SK-MEL-5 (cell line): ENCODE measurements at places on chromosomes 3 and 15.
A peak's percentile ranks its signal among the peaks of the same experiment; 100 is the strongest.

DNA sequence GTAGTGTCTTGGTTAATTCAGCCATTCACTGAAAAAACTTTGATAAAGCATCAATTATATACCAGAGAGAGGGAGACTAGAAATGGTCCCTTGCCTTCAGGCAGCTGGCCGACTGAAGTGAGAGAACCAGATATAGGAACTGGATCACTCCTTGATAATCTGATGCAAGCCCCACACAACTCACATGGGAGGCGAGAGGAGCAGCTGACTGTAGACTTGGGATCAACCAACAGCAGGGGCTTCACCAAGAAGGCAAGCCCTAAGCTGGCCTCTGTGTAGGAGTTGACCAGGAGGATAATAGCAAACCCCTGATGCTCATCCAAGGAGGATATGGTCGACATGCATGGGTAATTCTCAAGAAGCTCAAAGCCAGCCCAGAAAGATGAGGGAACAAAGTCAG lies 133.1 kb downstream of the SRGAP3 start:
- no peak for DNase-seq

GRCh38 chr15:42650208-42651066 lies 75.0 kb downstream of the STARD9 start:
- peak; percentile 85 for DNase-seq

DNA sequence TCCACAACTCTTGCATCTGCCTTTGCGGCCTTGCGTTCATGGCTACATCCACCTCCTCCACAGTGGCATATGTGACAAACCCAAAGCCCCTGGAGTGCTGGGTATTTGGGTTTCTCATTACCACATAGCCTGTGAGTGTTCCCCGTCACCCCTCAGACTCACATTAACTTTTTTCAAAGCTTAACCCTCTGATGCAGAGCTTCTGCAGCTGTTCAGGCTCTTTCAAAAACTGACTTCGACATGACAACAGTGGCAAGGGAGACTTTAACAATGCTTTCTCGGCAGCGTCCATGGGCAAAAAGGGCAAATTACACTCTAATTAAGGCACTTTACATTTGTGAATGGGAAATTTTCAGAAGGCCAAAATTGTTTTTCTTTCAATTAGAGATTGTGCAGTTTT lies 343.2 kb downstream of the UNC13C start:
- DNase-seq = no peak

- no peak for DNase-seq
Measured at GRCh38 chr3:8733332-8734094, at the start of gene CAV3. Gene CAV3 (plus strand): TSS chr3:8733802. CDS start chr3:8733877, 75 bp downstream.
